Lung microvascular endothelial cell (primary cell): ENCODE measurements at places on chromosomes 2 and 18. TPM values are rescaled to one million over a fixed set of nuclear protein-coding genes. Genes with fewer than 3 reads are reported as not detected.

ADRA2B gene
- 0.22 TPM in 1 of 2 replicates, not detected in the other for total RNA-seq

RTN4 gene
- total RNA-seq, result 84.5 and 105 TPM in 2 replicates

SKOR2 gene
- total RNA-seq, result not detected in 2 replicates

RNF152 gene
- total RNA-seq, result 71.7 and 180 TPM in 2 replicates

MAB21L4 gene
- not detected in 2 replicates for total RNA-seq

CRYGC gene
- not detected in 2 replicates for total RNA-seq
